ENCODE measurements at places on chromosomes 1 and 21.

DNA sequence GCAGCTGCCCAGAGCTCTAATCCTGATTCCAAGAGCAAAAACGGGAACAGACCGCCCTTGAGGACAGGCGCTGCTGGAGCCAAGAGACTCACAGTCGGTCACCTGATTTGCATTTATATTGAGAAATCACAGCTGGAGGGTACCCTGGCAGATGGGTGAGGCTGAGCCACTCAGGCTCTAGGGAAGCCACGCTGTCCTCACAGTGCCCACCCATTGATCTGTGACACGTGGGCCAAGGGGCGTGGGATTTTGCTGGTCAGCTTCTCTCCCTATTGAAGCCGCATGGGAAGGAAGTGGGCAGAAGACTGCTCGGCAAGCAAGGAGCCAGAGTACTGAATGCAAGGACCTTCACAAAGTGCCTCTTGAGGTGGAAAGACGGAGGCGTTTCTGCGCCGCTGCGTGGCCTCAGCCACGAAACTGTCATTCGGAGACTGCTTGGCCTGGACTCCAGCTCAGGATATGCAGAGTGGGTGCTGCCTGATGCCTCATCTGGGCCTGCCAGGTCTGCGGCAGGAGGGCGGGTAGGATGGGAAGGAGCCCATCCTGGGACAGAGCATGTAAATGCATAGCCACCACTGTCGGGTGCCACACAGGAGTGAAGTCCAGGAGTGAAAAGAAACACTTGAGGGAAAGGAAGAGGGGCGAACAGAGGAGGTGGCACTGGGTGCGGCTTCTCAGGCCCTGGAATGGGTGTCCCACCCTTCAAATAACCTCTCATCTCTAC, 139.8 kb downstream of the PGBD5 start:
- no peak for DNase-seq

DNA sequence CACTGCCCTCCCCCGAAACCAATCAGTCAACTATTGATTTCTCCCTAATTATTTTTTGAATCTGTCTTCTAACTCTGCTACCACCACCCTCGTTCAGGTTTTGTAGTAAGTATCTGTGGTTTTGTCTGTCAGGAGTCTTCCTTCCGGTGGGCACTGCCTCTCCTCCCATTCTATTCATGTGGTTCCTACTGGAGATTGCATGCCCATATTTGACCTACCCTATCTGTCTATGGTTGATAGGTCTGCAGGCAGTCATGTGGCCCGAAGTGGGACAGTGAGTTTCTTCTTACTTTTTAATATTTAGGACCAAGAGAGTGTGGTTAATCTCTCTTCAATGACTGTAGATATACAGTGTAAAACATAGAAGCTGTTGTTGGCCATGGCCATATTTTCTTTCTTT, 17.8 kb upstream of the MAST2 start:
- DNase-seq = no peak

- no peak for DNase-seq
Measured at GRCh38 chr1:20261095-20261494, 29.6 kb upstream of the VWA5B1 start.

DNA sequence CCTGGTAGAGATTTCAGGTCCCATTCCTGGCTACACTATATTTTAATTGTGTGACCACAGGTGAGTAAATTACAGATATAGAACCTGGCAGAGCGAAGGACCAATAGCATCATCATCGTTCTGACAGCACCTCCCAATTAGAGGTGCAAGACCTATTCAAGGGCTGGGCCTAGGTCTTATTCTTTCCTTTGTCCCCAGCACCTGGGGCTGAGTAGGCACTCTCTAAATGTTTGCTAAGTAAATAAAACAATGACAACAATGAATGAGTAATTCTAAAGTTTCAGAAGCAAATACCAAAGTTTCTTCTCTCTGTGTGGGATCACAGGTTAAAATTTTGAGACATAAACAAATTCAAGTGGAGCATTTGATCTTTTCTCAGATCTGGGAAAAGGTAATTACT, 32.7 kb downstream of the BEND5 start:
- no peak for DNase-seq

GRCh38 chr1:229985613-229986010, 81.4 kb upstream of the GALNT2 start:
- no peak for DNase-seq

DNA sequence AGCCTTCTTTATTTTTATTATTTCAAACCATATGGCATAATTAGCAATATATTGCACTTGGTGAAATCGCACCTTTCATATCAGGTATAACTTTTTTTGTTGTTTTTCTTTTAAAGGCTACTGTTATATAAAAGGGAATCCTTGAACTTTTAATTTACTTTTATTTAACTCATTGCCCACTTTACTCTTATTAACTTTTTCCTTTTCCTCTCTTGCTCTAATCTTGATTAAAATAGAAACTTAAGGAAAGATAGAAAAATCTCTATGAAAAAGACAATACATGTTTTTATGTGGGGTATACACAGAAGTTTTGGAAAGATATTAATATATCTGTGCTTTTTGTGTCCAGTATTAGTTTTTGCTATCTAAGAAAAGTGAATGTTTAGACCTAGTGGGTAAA, 805.8 kb downstream of the USP25 start:
- no peak for DNase-seq

DNA sequence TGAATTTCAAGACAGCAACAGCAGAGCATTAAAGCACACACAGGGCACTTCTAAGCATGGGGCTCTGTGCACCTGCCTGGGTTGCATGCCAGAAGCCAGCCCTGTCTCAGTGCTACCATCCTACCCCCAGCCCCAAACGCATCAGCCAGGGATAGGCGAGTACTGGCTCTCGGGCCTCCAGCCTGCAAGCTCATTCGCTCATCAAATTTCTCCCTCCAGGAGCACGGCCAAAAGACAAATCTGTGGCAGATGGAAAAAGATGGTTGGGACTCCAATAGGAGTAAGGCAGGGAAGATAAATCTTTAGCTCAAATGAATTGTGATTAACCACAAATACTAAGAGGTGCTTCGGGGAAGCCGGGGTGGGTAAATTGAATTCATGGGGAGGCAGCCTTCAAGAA, 189.6 kb downstream of the KAZN start:
- no peak for DNase-seq

DNA sequence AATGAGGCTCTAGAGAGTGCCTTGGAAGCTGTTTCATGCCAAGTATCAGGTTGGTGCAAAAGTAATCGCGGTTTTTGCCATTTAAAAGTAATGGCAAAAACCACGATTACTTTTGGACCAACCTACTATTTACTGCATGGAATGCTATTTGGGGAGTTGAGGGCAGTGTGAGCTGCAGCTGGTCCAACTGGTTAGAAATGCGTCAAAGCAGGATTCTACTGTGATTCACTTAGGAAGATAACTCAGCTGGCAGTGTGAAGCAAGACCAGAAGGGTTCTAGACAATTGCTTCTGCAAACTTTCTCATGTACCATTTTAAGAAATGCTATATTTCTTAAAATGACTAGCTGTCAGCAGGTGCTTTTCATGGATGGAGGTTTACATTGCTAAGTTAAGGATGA, 21.2 kb upstream of the PLA2G2C start:
- DNase-seq = no peak

DNA sequence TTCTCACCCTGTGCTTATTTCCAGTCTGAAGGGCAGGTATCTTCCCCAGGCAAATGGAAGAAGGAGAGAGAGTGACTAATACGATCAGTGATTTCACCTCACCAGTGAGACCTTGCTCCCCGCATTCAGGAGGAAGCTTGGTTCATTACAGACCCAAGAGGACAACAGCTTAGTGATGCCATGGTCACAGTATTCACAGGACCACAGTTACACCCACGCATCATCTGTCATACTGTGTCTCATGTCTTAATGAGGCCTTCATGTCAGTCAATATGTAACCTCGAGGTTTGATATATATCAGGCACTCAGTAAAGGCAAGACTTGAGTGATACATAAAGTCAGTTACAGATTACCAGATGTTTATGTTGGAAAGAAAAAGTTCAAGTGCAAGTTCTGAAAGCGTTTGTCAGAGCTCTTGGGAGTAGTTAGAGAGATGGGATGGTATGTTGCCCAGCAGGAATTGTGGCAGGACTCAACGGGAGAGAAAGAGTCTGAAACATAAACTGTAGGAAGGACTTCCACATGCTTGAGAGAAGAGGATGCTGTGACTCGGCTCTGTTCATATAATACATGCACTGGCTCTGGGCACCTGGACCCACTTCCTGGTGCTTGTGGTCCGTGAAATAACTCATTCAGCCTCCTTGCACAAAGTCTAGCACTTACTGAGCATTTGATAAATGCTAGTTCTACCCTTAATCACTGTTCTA, 33.3 kb downstream of the GNPAT start:
- DNase-seq = no peak

DNA sequence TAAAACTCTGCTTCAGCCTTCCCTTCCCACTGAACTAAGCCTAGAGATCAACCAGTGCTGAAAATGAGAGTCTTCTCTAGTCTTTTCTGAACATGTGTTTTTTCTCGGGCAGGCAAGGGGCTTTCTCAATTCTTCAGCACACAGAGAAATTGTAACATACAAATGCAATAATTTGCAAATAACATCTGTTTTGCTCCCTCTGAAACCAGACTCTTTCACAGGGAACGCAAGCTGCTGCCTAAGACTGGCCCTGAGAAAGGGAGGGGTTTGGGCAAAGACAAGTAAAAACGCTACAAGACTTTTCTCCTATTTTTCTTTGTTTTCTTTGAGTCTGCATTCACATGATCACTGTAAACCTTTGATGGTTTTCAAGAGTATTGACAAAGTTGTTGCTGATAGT, 39.6 kb upstream of the VN1R5 start:
- no peak for DNase-seq

- DNase-seq = no peak
Measured at GRCh38 chr1:222045236-222045635, 303.3 kb upstream of the DUSP10 start.

DNA sequence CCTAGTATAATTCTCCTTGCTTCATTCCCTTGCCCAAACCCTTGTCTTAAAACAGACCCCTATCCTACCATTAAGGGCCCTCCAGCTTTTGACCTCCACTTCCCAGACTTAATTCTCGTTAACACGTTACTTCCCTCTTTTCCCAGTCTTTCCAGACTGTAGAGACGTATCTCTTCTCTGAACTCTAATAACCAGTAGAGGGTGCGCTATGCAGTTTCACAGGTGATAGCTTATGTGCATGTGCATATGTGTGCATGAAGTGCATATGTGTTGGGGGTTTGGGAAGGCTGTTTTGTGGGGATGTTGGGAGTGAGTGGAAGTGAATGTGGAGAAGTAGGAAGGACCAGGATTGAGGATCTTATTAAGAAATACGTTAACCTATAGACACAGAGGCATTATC, 78.1 kb upstream of the CCDC190 start:
- no peak for DNase-seq
